ENCODE measurements at places on chromosomes 2 and 18.

GRCh38 chr18:53861185-53861584 lies 363.3 kb downstream of the MBD2 start:
- no peak for DNase-seq

DNA sequence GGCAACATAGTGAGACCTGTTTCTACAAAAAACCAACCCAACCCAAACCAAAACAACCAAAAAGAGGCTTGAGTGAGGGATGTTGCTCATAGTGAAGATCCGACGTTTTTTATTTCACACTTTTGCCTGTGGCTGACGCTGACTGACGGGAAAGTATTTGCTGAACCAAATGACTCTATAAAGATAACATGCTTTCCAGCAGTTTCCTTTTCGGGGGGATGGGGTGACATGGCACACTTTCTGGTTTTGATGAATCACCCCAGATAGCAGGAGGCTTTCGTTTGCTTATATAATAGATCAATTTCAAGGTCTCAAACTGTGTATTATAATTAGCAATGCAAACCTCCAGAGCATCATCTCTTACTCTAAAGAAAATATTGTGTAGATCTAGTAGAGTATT lies 150.8 kb downstream of the AQP4 start:
- no peak for DNase-seq

- DNase-seq = no peak
Observed at GRCh38 chr2:75088791-75089190, 110.5 kb downstream of the TACR1 start.

DNA sequence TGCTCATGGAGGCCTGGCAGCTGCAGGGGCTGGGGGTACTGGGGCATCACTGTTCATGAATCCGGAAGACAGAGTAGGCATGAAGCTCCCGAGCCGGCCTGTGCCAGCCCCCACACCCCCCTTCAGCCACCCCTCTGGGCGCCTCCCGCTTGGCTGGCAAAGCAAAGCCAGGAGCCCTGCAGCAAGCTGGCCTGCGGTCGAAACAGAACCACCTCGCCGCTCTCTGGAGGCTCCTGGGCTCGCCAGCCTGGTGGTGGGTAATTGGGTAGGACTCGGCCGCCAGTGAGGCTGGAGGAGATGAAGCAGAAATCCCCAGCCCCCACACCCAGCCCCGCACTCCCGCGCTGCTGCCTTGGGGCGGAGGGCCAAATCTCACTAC lies 70.9 kb upstream of the GPC1 start:
- no peak for DNase-seq

DNA sequence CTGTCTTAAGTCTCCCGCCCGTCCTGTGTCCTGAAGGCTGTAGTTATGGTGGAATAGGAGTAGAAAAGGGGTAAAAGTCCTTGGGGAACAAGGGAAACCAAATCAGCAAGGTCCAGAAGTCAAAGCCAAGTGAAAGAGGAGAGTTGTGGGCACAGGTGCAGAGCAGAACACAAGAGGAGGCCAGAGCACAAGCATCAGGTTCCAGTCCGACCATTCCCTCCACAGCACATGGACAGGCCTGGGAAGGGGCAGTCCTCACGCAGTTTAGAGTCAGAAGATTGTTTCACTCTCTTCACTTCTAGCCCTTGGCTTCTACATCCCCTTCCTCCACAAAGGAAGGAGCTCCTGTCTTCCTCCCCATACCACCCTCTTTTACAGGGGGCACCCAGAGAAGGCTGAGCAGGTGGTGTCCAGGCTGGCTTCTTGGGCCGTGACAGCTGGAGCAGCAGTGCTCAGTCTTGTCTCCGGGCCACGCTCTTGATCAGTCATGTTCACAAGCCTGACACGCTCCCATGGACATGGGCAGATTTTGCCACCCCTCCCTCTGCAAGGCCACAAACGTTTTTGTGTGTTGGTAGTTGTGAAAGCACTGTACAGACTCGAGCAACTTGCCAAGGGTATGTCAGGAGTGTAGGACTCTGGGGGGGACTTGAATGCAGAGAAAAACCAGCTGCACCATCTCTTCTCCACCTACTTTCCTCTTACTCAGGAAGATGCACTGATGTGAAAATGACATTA lies 138.5 kb upstream of the DAPL1 start:
- no peak for DNase-seq

- DNase-seq = no peak
Observed at GRCh38 chr2:128602699-128603101, 284.0 kb upstream of the HS6ST1 start.

DNA sequence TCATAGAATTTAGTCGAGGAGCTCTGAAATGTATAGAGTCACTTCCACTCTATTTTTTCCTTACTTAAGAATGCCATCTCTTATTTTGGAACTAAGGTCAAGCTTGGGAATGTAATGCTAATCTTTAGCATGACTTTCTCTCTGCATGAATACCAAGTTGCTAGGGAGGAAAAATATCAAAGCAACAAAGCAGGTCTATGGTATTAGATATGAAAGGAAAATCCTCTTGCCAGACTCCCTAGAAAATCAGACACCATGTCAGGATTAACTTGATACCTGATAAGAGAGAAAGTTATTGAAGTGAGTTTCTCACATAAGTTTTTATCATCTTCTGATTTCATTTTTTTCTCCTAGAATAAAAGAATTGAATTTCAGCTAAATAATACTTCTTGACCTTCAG lies 341.7 kb upstream of the ZNF804A start:
- DNase-seq = no peak

DNA sequence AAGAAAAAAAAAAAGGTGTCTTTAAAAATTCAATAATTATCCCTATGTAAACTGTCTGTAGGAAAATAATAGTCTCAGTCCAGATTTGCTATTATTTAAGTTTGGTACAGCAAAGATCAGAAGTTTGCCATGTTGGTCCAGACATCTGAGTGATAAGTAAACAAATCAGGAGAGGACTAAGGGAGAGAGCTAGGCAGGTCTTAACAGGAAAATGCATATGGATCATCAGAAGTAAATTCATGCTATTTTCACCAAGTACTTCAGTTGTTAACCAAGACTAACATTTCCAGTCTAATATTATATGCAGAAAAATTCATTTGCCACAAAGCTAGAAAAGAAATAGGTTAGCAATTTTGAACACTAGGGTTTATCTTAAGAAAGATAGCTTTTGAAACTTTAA lies 95.0 kb upstream of the STK17B start:
- DNase-seq = no peak

GRCh38 chr2:222000326-222000725 lies 298.5 kb downstream of the PAX3 start:
- no peak for DNase-seq

GRCh38 chr2:112803691-112804521 lies 19.6 kb upstream of the IL1A start:
- no peak for DNase-seq

DNA sequence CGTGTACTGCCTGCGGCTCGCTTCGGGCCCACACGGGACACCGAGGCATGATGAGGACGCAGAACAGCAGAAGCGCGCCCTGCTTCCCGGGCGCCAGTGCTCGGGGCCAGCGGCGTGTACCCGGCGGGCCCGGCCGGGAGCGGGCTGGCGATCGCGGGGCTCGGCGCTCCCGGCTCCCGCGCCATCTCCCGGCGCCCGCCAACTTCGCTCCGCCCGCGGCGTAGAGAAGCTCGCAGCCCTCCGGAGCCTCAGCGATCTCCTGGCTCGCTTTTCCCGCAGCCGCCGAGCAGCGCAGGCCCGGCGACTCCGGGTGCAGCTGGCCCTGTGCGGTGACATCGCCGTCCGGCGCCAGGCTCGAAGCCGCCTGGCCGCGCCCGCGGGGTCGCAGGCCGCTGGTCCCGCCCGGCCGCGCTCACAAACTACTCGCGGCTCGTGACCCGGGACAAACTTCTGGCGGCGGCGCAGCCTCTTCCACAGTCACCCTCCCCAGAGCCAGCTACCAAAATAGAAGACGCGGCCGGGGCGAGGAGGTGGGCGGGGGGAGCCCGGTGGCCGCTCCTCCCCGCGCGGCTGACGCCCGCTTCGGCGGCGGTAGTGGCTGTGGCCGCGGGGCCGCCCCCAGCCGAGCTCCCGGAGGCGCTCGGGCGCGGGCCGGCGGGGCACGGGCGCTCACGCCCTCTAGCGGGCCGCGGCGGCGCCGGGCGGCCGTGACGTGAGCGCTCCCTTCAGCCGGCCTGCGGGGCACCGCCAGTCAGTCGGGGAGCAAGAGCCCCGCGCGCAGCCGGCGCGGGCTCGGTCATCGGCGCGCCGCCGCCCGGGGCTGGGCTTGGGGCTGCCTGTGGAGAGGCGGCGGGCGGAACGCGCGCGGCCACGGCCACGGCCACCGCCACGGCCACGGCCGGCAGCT lies at the start of gene PTPRM:
Gene PTPRM (plus strand): TSS at position 750 of the 907 bp plus-strand sequence. CDS start 503 bp downstream, outside the sequence.
- no peak for DNase-seq

GRCh38 chr18:75057169-75057960 lies 151.6 kb downstream of the PTGR3 start:
- DNase-seq = no peak

DNA sequence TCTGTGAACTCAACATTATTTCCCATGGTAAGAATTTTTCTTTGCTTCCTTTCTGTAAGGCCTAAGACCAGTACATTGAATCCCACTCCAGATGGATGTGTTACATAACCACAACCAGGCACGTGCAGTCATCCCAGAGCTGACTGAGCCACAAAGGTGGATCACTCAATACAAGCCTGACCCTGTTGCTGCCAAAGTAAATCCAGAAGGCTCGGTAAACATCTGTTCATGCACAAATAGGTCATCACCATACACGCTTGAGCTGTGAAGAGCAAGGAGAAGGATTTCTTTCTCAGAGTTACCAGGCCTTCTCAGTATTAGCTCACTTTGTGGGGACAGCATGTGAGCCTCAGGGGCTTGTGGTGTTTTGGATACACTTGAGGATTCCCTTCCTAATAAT lies 791.4 kb upstream of the FANCL start:
- no peak for DNase-seq

DNA sequence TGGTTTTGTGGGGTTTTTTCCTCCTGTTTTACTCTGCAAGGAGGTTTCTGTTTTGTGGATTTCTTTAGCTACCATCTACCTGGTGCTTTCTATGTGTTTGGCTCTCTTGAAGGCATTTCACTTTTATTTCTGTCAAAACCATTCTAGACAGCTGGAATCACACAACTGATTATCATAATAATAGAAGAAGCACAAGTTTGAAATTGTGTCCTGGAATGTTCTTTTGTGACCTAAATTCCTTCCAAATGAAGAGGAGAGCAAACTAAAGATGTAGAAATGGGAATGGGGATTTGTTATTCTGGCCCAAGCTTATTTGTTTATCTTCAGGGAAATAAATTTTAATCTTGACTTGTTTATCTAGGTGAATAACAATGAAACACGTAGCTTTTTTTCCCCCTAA lies 17.0 kb upstream of the MFSD2B start:
- DNase-seq = no peak

DNA sequence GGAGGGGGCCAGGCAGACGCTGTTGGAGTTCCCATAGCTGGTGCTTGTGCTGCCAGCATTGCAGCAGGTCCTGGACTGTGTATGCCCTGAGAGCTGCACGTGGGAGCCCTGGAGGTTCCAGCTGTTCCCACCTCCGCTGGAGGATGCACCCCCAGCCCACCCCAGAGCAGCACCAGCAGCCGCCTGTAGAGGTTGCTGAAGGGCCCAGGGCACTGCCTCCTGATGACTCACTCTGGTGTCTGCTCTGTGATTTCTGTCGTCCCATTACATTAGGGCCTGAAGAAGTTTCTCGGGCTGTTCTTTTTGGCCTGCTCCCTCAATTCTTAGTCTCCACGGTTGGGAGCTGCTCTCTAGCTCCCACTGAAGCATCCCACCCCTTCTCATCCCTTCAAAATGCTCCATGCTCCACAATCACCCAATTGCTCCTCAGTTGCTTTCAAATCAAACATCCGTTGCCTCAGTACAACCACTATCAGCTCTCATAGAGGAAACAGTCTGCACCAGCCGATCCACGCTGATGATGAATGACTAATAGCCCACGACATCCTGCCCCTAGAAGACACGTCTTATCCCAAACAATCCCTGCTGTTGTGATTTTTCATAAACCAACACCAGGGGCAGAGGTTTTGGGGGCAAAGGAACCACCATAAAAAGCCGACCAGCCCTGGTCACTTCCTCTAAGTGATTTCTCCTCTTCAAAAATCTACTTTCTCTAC lies 65.2 kb upstream of the RNF152 start:
- no peak for DNase-seq

- DNase-seq = peak; percentile 16
Observed at GRCh38 chr18:14086458-14087231, 45.6 kb downstream of the ZNF519 start.

DNA sequence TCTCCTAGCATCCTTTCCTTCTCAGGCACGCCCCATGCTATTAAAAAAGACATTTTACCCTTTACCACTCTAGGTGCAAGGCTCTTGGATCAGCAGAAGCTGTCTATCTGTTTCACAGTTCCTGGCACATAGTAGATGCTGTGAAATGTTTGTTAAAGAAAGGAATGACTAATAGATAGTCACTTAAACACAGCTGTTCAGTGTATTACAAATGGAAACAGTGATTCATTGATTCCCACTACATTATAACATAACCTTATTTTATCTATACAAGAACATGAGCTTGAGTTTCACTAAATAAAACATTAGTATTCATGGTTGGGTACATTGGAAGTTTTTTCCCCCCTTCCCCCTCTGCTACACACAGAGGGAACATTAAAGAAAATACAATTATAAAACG lies 142.1 kb downstream of the ASXL3 start:
- DNase-seq = no peak

DNA sequence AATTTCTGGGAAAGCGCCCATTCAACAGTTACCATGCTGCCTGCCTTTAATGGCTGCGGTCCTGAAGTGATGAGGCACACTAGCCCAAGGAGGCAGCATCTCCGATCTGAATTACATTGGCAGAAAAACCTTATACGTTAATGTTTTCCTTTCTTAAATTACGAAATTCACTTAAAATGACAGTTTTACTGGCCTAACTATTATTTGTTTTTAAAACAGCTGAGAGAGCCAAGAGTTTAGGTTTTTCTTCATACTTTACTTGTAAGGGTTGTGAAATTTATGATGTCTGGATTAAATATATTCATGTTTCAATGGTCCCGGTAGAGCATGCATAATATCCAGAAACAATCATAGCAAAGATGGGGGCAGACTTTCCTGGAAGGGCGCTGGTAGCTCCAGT lies 115.2 kb upstream of the REV1 start:
- no peak for DNase-seq

DNA sequence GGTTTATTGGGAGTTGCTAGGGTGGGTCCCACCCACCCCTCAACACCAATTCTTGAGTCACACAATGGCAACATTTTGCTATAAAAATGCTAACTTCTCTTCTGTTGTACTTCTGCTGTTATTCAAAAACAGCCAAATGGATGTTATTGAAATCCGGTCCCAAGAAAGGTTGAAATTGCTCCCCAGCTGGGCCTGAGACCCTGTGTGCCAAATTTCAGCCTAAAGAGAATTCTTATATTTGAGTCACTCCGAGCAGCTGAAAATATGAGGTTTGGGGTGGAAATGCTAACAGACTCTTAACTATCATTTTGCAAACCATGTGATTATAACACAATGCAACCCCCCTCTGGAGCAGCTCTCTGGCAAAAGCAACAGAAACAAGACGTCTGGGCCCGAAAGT lies 27.0 kb upstream of the ACVR1 start:
- DNase-seq = no peak

DNA sequence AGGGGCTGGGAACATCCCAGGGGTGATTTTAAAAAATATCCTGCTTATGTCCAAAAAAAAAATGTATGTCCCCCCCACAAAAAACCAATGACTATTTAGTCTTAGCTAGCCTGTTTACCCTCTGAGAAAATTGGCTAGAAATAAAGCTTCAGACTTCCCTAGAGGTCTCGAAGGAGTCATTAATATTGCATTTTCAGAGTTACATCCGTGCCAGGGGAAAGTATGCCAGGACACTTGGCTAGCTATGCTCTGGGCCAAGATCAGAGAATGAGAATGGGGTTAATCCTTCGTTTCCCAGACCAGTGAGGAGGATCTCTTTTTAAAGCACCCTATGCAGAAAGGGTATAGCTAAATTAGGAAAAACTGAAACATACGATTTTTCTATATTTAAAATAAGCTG lies 183.6 kb downstream of the MC4R start:
- DNase-seq = no peak
